Right lung (tissue), 10 donors: ENCODE measurements at places on chromosomes 2 and 18. TPM values are rescaled to one million over a fixed set of nuclear protein-coding genes. Genes with fewer than 3 reads are reported as not detected.
A peak's percentile ranks its signal among the peaks of the same experiment; 100 is the strongest.

CDH19 gene
- 0.15 TPM for polyA plus RNA-seq

- DNase-seq: no peak
Measured at GRCh38 chr2:3454802-3455201, 64.5 kb downstream of the ADI1 start.

EGR4 gene
- polyA plus RNA-seq: not detected

LIMS4 gene
- 1.1 TPM for polyA plus RNA-seq

DNA sequence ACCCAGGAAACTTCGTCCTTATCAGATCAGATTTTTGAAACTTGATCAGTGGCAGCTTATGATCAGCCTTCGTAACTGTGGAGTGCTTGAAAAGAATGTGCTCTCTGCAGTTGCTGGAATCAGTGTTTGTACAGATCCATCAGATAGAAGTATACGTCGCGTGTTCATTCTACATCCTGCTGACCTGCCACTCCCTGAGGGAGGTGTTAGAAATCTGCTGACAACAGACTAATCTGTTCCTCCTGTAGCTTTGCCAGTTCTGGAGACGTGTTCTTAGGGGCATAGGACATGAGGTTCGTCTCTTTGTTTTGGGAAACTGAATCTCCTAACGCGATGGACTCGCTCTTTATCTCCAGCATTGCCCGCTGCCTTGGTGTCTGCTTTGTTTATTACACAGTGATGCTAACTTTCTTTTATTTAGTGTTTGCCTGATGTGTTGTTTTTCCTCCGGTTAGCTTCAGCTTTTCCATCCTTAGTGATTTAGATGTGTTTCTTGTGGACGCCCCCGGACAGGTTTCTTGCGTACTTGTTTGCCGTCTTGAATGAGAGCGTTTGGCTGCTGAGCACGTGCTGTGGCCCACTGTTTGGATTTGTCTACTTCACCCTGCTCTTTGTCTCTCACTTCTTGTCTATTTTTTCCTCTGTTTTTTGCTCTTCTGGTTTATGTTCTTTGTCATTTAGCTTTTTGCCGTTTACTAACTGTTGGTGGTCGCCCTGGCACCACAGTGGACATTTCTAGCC lies 17.4 kb upstream of the GAL3ST2 start:
- DNase-seq: no peak

DNA sequence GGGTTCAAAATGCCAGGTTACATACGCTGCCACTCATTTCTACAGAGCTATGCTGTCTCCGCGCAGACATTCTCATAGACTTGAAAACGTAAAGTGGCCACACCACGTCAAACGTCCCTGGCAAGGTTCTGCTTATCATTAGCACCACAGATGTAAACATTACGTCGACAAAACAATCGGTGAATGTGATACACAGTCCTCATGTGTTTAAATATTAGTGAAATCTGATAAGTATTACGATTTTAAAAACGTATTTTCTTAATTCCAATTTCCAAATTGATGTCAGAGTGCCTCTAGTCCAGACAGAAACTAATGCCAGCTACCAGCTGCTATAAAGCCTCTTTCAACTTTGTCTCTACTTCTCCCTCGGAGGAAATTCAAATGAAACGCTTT lies 1.2 kb downstream of the STK17B start:
- peak; percentile 63 for DNase-seq

- DNase-seq: no peak
Measured at GRCh38 chr18:48899558-48900174, 51.1 kb downstream of the SMAD7 start.

- peak; percentile 28 for DNase-seq
Measured at GRCh38 chr18:59459369-59460071, 100.5 kb upstream of the LMAN1 start.

DNA sequence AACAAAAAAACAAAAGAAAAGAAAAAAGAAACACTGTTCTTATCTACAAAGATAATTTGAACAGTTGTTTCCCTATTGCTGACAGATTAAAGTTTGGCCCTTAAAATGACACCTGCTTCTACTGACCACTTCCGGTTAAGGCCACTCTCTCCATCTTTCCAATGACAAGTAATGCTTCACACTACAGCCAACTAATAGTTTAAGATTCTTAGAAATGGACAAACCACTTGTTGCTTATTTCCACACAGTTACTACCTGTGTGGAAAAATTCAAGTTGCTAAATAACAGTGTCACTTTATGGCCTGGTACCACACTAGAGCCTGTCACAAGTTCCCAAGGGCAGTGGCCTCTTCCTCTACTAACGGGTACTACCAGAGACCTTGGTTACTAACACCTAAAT lies 2.4 kb downstream of the TMEM185B start:
- no peak for DNase-seq

GRCh38 chr2:190947711-190948251 lies 66.2 kb downstream of the STAT1 start:
- peak; percentile 61 for DNase-seq

DNA sequence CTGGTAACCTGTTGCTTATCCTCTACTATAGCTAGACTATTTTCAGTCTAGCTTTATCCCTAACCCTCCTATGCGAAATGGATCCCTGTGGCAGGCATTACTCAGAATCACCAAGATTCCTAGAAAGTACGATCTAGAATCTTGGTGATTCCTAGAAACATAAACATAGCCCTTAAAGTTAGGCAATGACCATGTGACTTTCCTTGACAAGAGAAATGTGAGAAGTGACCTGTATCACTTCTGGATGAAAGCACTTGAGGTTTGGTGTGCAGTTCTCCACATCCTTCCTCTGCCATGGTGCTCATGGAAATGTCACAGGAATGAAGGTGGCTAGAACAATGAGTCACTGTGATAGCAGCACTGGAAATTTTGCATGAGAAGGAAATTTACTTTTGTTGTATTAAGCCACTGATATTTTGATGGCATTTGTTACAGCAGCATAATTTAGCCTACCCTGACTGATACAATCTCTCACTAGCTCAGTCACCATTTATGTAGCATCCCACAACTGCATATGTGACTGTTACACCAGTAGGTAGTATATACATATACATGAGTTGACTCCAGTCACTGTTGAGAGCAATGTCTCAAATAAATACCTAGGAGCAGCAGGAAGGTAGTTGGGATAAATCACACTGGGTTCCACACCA lies 68.3 kb upstream of the MAPRE2 start:
- DNase-seq: no peak

DNA sequence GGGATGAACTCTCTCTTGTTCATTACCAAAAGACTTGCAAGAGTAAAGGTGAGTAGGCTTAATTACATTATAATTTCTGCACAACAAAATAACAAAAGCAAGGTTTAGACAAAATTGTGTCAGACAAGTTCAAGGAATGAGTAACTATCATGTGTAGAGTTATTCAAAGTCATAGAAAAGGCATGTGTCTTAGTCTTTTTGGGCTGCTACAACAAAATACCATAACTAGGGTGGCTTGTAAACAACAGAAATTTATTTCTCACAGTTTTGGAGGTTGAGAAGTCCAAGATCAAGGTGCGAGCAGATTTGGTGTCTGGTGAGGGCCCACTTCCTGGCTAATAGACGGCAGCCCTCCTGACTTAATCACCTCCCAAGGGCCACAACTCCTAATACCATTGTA lies 37.6 kb downstream of the IL1R2 start:
- DNase-seq: no peak

DNA sequence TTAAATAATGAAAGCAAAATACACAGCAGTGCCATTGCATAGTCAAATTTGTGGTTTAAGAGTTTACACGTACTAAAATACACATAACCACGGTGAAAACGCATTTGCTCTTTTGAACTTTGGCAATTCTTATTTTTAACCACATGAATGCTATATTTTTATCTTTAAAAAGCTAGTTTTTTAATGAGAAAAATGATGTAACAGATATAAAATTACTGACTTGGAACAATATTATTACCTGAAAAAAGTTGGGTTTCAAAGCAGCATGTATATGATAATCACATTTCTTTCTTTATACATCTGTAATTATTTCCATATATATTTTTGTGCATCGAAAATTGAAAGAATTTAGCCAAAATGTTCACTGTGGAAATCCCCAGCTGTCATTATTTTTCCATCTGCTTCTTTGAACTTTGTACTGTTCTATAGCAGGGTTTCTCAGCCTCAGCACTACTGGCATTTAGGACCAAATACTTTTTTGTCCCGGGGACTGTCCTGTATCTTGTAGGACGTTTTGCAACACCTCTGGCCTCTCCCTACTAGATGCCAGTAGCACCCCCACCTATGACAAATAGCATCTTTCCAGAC lies 75.9 kb upstream of the CAB39 start:
- no peak for DNase-seq

DNA sequence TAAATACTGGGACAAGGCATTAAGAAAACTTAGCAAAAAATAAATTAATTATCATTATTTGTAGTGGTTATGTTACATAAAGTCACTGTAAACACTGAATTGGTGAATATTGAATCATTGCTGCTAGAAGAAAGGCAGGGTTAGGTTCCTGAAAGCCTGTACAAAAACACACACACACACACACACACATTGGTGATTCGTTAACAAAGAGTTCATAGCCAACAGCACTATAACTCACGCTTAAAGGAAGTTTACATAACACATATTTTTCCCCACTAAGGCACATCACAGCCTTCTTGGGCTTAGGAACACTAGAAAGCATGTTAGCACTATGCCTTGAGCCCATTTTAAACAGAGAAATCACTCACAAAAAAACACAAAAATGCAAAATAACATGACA lies 690.0 kb upstream of the PIK3C3 start:
- peak; percentile 14 for DNase-seq

SH3RF3 gene
- 7.3 TPM for polyA plus RNA-seq

GRCh38 chr2:218799990-218800389 lies 18.0 kb downstream of the CYP27A1 start:
- DNase-seq: no peak

DNA sequence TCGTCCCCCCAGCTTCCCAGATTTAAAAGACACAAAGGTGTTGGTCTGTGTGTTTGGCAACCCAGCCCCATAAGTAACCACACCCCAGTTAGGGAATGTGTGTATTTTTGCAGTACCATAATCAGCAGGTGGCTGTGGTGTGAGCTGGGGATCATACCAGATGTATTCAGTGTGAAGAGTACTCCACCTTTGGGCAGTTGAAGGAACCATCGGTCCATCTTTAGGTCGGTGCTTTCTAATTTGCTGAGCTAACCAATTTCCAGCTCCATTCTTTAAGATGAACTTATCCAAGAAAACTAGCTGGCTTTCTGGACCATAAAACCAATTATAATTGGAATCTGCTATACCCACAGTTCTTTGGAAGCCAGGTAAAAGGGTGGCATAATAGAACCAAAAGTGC lies 3.2 kb downstream of the DSEL start:
- no peak for DNase-seq

GRCh38 chr2:45839508-45840251 lies 188.2 kb downstream of the PRKCE start:
- peak; percentile 29 for DNase-seq

- no peak for DNase-seq
Measured at GRCh38 chr2:178450524-178450773, 526 bp downstream of the PRKRA start.

RAB27B gene
- 4.9 TPM for polyA plus RNA-seq

DNER gene
- polyA plus RNA-seq: 2.2 TPM

FTCDNL1 gene
- polyA plus RNA-seq: 0.14 TPM

DNA sequence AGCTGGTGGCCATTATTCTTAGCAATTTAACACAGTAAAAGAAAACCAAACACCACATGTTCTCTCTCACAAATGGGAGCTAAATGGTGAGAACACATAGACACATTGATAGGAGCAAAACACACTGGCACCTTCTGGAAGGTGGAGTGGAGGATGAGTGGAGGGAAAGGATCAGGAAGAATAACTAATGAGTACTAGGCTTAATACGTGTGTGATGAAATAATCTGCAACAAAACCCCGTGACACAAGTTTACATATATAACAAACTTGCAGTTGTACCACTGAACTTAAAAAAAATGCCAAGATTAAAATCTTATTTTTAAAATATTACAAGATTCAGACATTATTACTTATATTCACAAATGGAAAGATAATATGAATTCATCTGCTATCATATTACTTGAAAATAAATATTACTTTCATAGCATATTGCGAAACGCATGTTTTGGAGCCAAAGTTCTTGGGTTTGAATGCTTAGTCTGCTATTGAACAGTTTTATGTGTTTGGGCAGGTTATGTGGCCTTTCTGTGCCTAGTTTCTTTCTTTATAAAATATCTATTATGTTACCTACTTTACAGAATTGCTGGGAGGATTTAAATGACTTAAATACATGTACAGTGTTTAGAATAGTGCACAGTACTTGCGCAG lies 20.5 kb downstream of the ANKRD62 start:
- peak; percentile 15 for DNase-seq

- no peak for DNase-seq
Measured at GRCh38 chr2:230947908-230948365, 22.9 kb upstream of the GPR55 start.

DNA sequence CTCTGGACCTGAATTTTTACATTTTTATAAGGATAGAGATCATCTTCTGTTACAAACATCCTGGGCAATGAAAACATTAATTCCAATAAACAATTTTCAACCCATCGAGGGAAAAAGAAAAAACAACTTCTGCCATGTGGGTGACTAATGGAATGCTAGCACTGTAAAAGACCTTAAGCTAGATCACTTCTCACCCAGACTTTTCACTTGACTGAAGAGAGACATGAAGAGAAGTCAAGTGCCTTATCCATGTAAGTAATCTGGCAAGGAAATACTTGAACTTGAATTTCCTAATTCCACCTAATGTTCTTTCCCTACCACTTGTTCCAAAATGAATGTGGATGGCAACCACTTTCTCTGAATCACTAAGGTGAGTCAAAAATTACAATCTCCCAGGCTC lies 98.3 kb upstream of the ACVR1C start:
- DNase-seq: no peak

DNA sequence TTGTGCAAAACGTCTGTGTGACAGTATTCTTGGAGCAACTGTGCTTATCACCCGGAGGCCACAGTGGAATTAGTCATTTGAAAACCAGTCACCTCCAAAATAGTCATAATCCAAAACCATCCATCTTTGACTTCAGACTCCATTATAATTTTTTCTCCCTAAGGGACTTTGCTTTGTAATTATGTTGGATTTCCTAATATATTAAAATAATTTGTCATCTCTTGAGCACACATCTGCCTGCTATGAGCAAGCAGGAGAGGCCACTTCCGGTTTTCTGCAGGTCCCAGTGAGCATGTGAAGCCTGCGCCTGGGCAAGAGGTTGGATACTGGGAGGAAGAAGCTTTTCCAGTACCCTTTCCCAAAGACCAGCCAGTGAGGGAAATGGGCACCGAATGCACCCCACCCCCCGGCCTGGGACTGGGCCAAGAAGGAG lies 57.7 kb downstream of the ODC1 start:
- DNase-seq: no peak

TMEM17 gene
- 4.9 TPM for polyA plus RNA-seq
